Peyer's patch (tissue), 4 donors: ENCODE measurements at places on chromosomes 5 and 9. TPM values are rescaled to one million over a fixed set of nuclear protein-coding genes. Genes with fewer than 3 reads are reported as not detected.

GRCh38 chr5:168931638-168932345 is 352.6 kb upstream of the PANK3 start:
- H3K27me3 ChIP-seq: no peaks in the 10 kb centered on the region
- H3K4me1 ChIP-seq: no peaks in the 10 kb centered on the region
- no peak for DNase-seq
- H3K36me3 ChIP-seq: no peaks in the 10 kb centered on the region
- no peak overlapping the region for H3K4me3 ChIP-seq

DNA sequence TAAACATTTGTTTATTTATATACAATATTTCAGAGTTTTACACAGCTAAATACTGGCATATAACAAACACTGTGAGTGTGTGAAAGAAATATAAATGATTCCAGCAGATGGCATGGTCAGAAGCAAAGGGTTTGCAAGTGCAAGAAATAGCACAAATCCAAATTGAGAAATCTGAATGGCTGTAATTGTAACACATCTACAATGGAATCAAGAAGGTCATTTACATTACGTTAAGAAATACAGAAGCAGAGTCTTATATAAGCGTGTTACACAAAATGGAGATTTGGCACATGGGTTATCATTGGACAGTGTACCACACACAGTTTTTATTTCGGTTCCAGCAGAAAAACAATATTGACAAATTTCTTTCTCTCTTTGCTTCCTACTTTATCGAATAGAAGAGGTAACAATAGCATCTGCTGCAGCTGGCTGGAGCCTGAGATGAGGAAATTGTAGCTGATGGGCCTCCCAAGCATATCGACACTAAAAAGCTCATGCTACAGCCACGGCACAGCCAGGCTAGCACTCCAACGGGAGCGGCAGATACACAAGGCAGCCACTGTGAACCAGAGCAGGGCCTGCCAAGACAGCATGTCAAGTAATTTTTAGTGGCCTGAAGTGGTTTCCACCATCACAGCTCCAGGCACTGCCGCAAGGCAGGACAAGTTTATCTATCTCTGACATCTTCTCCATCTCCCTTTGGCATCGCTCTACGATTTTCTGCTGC is 564.6 kb upstream of the DMAC1 start:
- DNase-seq: no peak
- no peaks in the 10 kb centered on the region for H3K27me3 ChIP-seq
- H3K27ac ChIP-seq: no peak overlapping the region
- no peaks in the 10 kb centered on the region for H3K4me1 ChIP-seq
- H3K4me3 ChIP-seq: no peak overlapping the region
- no peaks in the 10 kb centered on the region for H3K36me3 ChIP-seq

DNA sequence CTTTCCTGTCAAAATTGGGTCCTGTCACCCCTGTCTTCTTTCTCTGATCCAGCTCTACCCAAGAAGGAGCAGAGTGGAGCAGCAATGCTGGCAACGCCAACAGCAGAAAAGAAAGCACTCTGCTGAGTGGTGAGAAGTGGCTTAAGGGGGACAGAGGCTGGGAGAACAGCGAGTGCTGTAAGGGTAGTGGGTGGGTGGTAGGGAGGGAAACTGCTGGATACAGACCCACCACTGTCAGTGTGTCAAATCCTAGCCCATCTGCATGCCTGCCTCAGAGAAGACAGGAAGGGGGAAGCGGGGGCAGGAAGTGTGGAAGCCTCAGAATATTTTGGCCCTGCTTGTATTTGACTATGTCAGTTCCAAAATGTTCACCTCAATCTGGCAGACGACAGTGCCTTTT is 170.4 kb upstream of the MAST4 start:
- H3K27ac ChIP-seq: no peak overlapping the region
- H3K4me3 ChIP-seq: no peak overlapping the region
- DNase-seq: no peak
- H3K36me3 ChIP-seq: no peaks in the 10 kb centered on the region

DNA sequence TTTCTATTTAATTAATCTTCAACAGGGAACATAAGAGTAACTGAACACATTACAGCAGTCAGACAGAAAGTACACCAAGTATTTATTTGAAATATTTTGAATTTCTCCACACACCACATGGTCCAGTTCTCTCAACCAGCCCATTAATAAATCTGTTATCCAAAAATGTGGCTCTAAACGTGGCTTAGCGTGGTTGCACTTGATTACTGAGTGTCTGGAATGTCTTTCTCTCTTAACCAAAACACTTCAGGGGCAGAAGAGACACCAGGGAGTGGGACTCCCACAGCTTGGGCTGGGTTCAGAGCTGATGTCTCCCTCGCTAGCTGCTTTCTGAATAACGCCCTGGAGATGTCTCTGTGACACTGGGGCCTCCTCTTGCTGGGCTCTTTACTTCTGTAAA is 52.6 kb upstream of the FANCC start:
- no peaks in the 10 kb centered on the region for H3K4me1 ChIP-seq
- no peaks in the 10 kb centered on the region for H3K27me3 ChIP-seq
- H3K36me3 ChIP-seq: no peaks in the 10 kb centered on the region
- H3K27ac ChIP-seq: no peak overlapping the region

GRCh38 chr5:58680503-58680902 is 97.6 kb downstream of the RAB3C start:
- H3K27me3 ChIP-seq: no peaks in the 10 kb centered on the region
- no peaks in the 10 kb centered on the region for H3K36me3 ChIP-seq
- no peak overlapping the region for H3K4me3 ChIP-seq
- H3K27ac ChIP-seq: no peak overlapping the region
- DNase-seq: no peak

The PCDHGB3 gene
- 5.0 TPM for total RNA-seq

The SECISBP2 gene
- total RNA-seq: 66.6 TPM

The LCN1 gene
- total RNA-seq: not detected
